HCT116 (cell line): ENCODE measurements at places on chromosomes 1 and 21.

DNA sequence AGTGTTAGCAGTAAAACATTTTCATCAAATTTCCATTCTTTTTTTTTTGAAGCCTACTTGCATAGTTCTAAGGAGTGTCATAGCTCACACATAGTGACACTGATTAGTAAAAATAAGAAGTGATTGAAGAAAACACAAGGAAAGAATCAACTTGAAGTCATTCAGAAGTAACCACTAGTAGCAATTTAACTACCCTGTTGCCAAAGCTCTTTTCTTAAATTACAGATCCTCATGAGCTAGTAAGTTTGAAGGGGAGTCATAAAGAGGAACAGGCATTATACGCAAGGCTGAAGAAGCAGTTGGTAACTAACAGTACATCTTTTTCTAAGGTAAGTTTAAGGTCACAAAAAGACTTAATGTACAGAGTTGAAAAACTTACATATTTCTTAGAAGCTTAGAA is 332.2 kb downstream of the CHRM3 start:
- DNase-seq = no peak

DNA sequence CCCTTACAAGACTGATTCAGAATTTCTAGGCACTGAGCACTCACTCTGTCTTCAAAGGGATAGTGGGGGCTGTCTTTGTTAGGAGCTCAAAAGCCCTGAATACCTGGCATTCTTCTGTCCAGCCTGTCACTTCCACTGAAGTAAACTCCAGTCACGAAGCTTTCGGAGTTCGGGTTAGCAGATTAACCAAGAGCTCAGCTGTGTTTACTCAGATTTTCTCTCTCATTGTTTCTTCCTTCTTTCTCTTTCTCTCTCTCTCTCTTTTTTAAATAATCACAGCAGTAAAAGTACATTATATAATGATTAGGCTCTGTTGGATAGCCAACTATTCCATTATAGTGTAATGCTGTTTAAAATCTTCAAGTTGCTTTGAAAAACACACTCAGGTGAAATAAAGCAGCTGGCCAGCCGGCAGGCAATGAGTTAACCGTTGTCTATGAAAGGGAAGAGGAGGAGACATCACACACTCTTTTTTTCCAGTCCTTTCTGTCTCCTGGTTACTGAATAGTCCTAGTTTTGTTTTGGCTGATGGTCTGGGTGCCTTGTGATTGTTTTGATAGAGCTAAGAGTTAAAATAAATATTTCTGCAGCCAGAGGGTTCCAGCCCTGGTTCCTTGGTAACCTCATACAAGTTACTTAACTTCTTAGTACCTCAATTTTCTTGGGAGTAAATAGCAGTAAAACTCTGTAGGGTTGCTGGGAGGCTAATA is 89.8 kb downstream of the ADSS2 start:
- DNase-seq = no peak

DNA sequence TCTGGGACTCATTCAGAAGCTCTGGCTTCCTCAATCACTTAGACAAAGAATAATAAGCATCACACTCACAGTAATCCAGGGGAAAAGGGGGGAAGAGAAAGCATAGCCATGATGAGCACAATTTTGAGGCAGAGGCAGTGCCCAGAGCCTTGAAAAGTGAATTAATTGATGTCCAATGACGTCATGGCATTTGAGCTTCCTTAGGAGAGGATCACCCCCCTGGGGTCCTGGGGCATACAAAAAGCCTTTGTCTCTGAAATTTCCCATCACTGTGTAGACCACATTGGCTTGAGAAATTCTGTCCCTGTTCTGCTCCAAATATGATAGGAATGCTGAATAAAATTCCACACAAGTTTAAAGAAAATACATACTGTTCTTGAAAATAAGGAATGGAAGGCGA is 84.3 kb upstream of the COA6 start:
- DNase-seq = no peak

DNA sequence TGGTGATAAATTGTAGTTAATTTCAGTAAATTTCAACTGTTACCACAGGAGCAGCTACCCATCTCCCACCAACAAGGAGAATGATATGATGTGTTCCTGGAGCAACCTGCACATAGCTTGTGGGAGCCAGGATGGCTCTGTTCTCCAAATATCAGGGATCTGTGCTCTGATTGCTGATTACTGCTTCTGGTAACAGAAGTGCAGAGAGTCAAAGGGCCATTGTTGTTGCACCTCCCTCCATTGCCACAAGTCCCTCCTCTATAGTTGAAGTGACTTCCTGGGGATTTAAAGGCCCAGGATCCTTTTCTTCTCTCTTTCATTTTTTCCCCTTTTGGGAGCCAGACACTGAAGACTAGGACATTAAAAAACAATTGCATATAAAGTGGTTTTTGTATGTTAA is 51.6 kb upstream of the HPDL start:
- DNase-seq = no peak

DNA sequence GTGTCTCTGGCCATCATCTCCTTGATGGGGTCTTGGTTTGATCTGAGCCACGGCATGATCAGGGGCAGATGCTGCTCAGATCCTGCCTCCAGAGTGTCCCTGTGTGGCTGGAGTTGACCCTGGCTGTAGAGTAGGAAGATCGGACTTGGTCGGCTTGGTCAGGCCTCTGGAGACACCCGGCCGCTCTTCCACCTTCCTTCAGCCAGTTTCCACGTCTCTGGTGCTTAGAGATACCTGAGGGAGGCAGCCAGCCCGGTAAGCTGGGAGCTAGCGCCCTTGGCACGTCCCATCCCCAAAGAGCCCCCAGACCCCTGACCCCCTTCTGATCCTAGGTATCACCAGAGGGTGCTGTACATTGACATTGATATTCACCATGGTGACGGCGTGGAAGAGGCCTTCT is 8.8 kb downstream of the MARCKSL1 start:
- DNase-seq = no peak

DNA sequence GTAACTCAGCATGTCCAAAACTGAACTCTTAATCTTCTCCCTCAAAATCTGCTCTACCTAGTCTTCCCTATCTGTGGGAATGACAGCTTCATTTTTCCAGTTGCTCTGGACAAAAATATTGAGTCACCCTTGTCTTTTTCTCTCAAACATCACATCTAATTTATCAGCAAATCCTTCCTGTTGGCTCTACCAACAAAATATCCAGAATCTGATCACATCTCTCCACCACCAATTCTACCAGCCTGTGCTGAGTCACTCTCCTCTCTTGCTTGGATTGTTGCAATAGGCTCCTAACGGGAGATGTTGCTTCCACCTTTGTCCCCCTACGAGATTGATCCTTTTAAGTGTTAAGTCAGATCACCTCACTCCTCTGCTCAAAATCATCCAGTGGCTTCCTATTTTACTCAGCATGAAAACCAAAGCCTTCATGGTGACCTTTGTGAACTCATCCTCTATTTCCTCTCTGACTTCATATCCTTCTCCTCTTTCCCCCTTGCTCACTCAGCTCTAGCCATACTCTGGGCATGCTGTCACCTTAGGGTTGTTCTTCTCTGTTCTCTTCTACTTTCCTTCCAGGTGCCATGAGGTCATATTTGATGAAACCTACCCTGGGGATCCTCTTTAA is 21.5 kb upstream of the SMYD2 start:
- DNase-seq = no peak

- DNase-seq = no peak
These were observed 381.0 kb upstream of the VAMP3 start for GRCh38 chr1:7389906-7390603.
